ENCODE measurements at places on chromosomes 6 and 20.

DNA sequence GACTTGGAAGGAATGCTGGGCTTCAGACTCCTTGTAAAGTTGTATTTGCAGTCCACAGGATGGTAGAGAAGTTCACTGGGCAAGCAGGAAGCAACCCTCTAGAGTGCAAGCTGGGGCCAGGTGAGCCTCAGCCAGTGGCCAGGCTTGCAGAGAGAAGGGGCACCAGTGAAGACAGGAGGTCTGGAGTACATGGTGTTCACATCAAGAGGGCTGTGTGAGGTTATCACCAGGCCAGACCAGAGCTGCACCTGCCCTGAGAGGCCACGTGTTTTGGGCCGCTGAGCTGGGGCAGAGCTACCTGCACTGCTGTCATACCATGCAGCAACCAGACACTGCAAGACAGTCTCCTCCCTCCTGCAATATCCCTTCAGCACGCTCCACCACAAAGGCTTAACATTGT is 79.0 kb downstream of the SH3BGRL2 start:
- no peak for DNase-seq

GRCh38 chr20:36092398-36093024 is 62.0 kb upstream of the EPB41L1 start:
- DNase-seq = no peak

DNA sequence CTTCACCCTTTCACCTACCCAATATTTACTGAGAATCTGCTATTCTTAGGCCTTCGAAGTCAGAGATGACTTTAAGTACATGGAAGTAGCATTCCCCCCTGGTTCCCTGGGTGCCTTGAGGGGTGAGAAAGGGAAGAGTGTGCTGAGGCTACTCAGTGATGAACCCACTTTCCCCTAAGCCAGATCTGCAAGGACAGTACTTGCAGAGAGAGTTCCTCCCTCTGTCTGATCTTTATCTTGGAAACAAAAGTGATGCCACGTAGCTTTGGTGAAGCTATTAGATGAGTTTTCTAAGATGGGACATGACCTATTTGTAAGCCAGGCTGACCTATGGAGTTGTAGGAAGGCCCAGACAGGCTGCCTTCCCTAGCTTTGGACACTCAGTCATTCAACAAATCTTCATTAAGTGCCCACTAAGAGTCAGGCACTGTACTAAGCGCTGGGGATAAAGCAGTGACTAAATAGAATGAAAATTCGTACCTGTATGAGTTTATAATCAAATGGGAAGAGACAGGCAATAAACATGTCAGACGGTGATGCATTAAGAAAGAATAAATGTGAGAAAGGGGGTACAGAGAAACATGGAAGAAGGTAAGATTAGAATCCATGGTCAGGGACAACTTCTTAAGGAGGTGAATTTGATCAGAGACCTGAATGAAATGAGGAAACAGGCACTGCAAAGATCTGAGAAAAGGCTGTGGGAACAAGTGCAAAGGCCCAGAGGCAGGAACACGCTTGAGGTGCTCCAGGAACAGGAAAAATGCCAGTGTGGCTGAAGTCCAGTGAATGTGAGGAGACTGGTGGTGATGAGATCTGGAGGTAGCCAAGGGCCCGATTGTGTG is 42.2 kb downstream of the BCL2L1 start:
- DNase-seq = no peak

GRCh38 chr20:53930651-53931504 is 139.5 kb downstream of the BCAS1 start:
- DNase-seq = no peak

- DNase-seq = no peak
These were observed 111.5 kb downstream of the HFE start for GRCh38 chr6:26198722-26199056.
